ENCODE measurements at places on chromosomes 2 and 18. TPM values are rescaled to one million over a fixed set of nuclear protein-coding genes. Genes with fewer than 3 reads are reported as not detected.

The EIF5B gene
- 24.3 TPM for total RNA-seq

The SLC11A1 gene
- 1.7 TPM for total RNA-seq

The SLC4A5 gene
- total RNA-seq, result 2.2 TPM

The CDCA7 gene
- total RNA-seq, result 22.8 TPM

The ZNF2 gene
- total RNA-seq, result 2.6 TPM

Data from left colon (tissue), 2 donors.